D721Med (cell line): ENCODE measurements at places on chromosomes 5 and 9.
A peak's percentile ranks its signal among the peaks of the same experiment; 100 is the strongest.

GRCh38 chr5:13133951-13134350 lies 810.5 kb downstream of the DNAH5 start:
- no peak for DNase-seq

DNA sequence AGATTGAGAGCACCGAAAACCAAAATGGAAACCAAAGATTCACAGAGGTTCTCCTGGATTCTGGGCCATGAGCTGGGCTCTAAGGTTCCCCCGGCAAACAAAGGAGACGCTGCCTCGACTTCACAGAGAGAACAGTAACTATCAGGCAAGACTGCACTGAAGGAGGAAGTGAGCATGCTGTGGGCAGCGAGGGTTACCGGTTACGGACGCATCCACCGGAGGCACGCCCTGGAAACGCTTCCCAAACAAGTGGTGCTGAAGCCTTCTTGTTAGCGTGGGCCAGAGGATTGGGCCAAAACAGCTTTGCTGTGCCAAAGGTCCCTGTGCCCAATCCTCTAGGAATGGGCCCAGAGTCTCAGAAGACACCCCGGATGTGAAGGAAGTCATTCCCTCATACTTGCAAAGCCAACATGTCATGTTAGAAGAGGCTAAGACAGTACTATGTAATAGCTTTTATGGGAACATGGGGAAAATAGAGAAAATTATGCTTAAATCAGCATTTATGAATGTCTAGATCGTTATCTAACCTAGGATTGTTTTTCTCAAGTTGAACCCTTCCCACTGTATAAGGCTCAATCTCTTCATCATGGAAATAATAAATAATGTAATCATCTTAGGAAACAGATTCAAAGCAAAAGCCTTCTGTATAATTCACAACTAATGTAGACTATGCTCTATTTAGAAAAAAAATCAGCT lies 145.4 kb downstream of the GABBR2 start:
- no peak for DNase-seq

DNA sequence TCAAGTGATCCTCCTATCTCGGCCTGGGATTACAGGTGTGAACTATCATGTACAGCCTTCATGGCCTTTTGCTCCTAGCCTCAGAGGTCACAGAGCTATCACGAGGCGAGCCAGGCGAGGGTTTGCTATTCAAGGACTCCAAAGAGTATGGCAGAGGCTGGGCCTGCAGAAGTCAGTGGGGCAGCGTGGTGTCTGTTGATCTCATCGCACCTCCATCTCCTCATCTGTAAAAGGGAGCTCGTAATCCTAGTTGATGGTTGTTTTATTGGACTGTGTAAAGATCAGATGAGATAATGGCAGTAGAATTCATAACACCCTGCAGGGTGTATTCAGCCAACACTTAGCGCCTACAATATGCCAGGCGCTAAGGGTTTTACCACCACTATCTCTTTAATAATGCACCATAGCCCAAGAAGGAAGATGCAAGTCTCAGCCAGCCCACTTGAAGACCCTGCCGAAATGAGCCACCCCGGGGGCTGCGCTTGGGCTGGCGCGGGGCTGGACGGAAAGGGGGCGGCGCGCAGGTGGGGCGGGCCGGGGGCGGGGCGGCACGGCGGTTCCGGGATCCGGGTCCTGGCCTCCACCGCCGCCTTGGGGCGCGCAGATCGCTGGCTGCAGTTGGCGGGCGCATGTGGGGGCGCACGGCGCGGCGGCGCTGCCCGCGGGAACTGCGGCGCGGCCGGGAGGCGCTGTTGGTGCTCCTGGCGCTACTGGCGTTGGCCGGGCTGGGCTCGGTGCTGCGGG lies at the start of gene GALNT12:
TSS of gene GALNT12 (plus strand) at position 601 of the 744 bp plus-strand sequence. CDS start at position 630, 29 bp downstream.
- peak; percentile 48 for DNase-seq

- DNase-seq = no peak
These were observed 110.3 kb upstream of the PTCH1 start for GRCh38 chr9:95626885-95627558.

- peak; percentile 86 for DNase-seq
These were observed 23.1 kb upstream of the CNOT6 start for GRCh38 chr5:180470966-180471582.

DNA sequence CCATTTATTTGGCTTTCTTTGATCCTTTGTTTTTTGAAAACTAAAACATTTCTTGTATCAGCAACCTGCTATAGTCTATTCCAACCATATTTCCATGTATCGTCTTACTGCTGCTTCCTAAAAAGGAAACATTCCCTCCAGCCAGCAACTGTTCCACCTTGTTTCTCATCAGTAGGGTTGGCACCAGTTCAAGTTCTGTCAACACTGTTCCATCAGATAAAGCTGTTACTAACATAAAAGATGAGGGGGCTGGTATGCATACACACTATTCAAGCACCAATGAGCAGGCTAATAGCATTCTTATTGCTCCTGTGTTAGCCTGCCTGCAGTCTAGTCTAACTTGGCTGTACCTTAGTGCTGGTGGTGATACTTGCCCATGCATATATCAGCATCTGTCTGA lies 178.3 kb downstream of the CWC27 start:
- no peak for DNase-seq

- no peak for DNase-seq
These were observed 16.6 kb downstream of the POU5F2 start for GRCh38 chr5:93724791-93725190.

GRCh38 chr5:103397739-103398581 lies 139.4 kb downstream of the MACIR start:
- no peak for DNase-seq

DNA sequence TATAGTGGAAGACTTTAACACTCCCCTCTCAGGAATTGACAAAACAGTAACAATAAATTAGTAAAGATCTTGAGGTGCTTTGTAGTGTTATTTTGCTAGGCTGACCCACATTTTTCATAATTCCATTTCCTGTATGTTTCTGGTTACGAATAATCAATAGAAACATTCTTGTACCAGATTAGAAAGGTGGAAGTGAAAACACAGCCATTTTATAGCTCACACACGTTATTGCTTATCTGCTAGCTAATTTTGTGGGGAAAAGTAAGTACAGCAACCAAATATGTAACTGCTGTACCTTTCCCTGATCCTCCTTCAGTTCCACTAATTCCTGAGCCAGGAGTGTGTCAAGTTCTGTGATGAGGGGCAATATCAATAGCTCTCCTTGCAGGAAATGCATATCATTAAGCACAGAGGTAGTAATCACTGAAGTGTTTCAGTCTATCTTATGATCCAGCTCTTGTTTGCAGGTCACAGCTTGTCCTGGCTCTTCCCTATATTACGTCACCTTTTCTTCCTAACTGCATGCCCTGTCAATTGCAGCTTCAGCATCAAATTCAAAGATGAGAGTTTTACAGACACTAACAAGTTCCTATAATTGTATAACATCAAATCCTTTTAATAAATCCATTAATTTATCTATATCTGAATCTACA lies 59.4 kb downstream of the MINAR2 start:
- no peak for DNase-seq

- DNase-seq = peak; percentile 33
These were observed 164.0 kb downstream of the TTC39B start for GRCh38 chr9:15142878-15143534.

DNA sequence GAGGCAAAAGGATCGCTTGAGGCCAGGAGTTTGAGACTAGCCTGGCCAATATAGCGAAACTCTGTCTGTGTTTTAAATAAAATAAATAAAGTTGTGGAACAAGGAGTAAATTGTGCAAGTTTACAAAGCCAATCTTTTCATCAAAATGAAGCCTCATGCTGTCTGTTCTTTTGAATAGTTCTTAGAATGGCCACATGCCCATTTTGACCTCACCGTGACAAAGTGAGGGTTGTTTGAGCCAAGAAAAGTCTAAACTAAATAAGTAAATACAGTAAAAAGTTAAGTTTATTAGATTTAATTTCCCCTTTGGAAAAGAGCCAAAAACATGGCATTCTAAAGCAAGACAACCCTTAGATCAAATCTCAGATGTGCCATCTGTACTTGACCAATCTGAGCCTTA lies 165.7 kb downstream of the NDUFS4 start:
- no peak for DNase-seq

- no peak for DNase-seq
These were observed 566.2 kb upstream of the WWC1 start for GRCh38 chr5:167725264-167725663.

DNA sequence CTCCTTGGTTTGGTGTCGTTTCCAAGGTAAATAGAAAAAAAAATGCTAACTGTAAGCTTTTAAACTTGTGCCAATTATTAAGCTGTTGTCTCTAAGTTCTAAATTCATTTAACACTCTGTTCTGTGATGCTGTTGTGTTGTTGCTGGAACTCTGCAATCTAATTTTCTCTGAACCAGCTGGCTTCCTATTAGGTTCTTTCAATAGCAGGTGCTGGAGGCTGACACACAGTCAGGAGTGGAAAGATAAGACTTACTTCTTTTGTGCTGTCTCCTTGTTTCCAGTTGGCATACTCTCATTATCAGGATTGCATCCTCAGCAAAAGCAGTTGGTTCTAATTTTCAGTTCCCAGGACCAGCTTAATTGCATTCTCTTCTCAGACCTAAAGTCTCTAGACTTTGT lies 1252.6 kb upstream of the NUDT12 start:
- no peak for DNase-seq

DNA sequence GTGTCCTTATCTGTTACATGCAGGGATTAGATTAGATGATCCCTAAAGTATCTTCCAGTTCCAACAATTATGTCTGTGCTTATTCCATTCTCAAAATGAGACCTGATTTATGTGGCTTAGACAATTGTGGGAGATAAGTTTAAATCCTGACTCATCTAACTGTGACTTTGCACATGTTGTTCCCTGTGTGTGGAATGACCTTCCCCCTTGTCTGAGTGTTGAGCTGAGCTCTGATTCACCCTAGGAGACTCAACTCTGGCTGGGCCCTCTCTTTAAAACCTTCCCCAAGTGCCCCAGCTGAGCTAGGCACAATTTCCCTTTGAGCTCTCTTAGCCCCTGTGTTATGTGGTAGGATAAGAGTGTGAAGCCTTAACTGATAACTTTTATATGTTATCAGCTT lies 118.9 kb upstream of the ELL2 start:
- no peak for DNase-seq

GRCh38 chr9:35481347-35481975 lies 8.4 kb upstream of the RUSC2 start:
- no peak for DNase-seq

- no peak for DNase-seq
These were observed 56.3 kb upstream of the TBC1D9B start for GRCh38 chr5:179964015-179964414.

- no peak for DNase-seq
These were observed 21.5 kb downstream of the SARDH start for GRCh38 chr9:133716564-133717112.

- DNase-seq = no peak
These were observed 130.2 kb upstream of the PPP1R26 start for GRCh38 chr9:135349212-135350002.

DNA sequence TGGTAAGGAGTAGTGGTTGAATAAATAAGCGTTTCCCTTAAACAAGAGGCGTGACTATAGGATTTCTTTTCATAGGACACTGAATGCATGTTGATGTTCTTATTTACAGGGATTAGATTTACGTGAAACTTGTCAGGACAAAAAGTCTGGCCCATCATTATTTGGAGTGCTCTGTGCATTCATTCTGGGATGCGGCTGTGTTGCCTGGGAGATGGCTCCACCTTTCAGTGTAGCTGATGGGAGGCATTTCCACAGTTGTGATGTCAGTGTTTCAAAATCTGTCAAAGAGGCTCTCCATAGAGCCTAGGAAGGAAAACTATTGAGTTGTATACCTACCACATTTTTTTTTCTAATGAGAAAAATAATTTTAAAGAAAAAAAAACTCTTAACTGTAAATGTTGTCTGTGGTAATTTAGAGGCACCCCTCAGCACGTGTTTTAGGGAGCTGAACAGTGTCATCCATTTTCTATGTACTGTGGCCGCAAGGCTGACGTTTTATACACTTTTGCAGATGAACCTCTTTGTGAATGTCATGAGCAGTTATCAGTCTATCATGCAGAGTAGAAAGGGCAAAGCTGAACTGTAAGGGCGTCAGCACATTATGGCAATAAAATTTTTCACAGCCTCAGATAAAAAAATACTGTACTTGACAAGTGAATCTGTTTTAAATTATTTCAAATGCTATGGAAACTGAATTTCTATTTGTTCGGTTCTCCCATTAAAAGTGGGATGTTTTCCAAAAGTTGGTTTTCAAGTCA lies 202.7 kb downstream of the PBX3 start:
- no peak for DNase-seq

DNA sequence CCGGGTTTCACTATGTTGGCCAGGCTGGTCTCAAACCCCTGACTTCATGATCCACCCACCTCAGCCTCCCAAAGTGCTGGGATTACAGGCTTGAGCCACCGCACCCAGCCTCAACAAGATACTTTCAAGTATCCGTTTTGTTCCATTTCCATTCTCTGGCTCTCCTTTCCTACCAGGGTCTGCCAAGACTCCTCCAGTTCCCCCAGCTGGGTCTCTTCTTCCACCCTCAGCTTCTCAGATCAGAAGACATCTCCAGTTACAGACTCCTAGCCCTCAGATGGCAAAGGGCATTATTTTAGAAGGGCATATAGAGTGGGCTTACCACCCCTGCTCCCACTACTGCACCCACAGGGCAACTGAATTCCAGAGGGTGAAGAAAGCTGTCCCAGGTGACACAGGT lies 1.5 kb upstream of the PDGFRB start:
- no peak for DNase-seq

DNA sequence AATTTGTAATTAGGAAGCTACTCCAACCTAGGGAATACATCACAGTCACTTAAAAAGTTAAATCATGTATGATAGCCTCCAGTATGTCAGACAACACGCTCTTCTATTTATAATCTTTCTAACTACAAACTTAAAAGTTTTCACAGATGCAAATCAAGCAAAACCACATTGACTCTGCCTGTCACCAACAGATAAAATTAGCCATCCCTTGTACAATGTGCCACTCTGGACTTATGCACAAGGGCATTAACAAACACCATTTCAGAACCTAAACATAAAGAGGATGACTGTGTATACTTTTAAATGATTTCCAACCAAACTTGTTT lies 14.7 kb downstream of the ERP44 start:
- no peak for DNase-seq

DNA sequence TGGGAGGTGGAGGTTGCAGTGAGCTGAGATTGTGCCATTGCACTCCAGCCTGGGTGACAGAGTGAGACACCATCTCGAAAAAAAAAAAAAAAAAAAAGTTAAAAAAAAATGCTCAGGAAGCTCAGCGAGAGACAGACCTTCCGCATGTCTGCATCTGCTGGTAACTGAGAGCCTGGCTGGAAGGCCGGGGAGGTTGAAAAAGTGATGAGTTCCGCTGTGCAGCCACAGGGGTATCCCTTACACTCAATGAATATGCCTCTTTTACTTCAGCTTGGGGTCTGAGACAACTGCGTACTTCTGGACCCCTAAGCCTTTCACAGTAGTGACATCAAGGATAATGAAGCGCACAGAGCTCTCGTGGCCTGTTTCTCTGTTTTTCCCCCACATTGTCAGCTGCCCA lies 179.9 kb upstream of the KLF4 start:
- no peak for DNase-seq
